ENCODE measurements at places on chromosomes 1 and 21. TPM values are rescaled to one million over a fixed set of nuclear protein-coding genes. Genes with fewer than 3 reads are reported as not detected.
A peak's percentile ranks its signal among the peaks of the same experiment; 100 is the strongest.

The ARHGEF10L gene
- 68.5 TPM for total RNA-seq

The GBP6 gene
- total RNA-seq, result 0.46 TPM

The CAPN2 gene
- 420 TPM for total RNA-seq

The TNFRSF4 gene
- total RNA-seq, result 10.5 TPM

DNA sequence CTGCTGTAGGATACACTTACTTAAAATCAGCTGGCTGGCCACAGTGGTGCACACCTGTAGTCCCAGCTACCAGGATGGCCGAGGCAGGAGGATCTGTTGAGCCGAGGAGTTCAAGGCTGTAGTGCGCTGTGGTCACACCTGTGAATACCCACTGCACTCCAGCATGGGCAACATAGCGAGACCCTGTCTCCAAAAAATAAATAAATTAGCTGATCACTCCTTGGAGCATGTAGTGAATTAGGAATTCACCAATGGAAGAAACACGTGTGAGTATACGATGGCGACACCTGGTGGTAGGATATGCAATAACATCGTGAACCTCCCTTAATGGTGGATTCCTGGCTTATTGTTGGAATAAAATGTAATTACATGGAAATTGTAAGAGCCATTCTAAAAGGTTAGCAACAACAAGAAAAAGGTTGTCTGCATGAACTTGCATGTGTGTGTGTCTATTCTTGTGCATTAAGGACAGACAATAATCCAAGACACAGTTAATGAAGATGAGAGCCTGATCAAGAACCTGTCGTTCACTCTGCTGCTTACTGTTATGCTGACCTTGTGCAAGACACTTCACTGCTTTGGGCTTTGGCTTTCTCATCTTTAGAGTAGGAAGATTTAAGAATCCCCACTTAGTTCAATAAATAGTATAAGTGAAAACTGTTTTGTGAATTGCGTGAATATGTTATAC lies 38.6 kb upstream of the COX20 start:
- peak; percentile 57 for DNase-seq

- DNase-seq, result no peak
Measured at GRCh38 chr1:9887070-9887469, 23.0 kb downstream of the CTNNBIP1 start.

GRCh38 chr1:86394416-86394815 lies 1.7 kb downstream of the ODF2L start:
- no peak for DNase-seq

- DNase-seq, result no peak
Measured at GRCh38 chr1:53335661-53336060, 7.8 kb upstream of the LRP8 start.

DNA sequence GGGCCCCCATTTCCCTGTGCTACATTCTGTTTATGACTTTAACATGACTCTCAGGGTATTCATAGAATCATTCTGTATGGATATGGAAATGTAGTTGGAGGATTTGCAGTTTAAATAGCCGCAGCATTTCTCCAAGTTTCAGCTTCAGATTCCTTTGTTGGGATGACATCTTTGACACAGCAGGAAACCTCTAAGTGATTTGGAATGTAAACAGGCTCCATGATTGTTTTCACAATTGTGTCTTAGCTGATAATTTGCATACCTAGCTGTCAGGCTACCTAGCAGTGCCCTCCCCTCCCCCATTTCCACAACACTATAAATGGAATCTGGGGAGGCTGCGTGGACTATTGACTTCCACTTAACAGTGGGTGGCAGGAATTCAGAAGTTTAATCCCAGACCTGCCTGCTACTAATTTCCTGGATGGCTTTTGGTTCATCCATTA lies 290.2 kb downstream of the HLX start:
- no peak for DNase-seq

GRCh38 chr21:44399151-44399954 lies 45.9 kb downstream of the TRPM2 start:
- peak; percentile 59 for DNase-seq

- DNase-seq, result no peak
Measured at GRCh38 chr1:215584389-215584788, 17.3 kb downstream of the KCTD3 start.

DNA sequence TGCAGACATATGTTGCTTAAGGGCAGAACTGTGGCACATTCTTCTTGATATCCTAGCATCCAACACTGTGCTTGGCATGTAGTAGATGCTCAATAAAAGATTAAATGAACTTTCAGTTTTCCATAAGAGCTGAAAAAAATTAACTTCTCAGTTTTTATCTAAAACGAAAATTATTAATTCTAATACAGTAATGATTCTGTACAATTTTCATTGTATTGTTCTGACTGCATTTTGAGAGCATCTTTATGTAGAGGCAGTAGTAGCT lies 46.6 kb downstream of the FGGY start:
- DNase-seq, result no peak

DNA sequence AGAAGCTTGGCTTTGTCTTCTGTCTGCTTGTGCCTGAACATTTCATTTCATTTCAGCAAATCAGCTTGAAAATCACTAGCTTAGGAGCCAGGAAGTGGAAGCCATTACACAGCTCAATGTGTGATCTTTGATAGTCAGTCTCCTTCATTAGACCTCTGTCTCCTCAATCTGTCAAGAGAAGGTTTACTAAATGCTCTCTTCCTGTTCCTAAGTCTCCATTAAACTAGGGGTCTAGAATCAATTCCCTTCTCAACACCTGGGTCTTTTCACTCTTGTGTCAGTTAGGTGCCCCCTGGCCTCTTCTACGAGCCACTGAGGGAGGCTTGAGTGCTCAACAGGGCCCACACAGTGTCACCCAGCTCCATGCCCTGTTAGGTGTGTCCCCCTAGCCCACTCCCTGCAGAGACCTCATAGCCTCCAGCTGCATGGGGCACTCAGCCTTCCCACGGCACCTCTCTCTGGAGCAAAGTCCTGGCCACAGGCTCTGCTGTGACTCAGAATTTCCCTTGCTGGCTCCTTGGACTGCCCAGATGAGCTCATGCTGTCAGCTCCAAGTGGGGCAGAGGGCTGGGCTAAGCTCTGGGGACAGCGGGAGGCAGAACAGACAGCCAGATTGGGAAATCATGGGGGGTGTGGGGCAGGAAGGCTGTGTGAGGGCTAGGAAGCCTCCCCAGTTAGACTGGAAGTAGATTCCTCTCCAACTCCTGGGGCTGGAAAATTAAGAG lies 115.7 kb upstream of the IPO9 start:
- DNase-seq, result no peak

- DNase-seq, result no peak
Measured at GRCh38 chr1:31467005-31467674, 54.1 kb downstream of the SERINC2 start.

DNA sequence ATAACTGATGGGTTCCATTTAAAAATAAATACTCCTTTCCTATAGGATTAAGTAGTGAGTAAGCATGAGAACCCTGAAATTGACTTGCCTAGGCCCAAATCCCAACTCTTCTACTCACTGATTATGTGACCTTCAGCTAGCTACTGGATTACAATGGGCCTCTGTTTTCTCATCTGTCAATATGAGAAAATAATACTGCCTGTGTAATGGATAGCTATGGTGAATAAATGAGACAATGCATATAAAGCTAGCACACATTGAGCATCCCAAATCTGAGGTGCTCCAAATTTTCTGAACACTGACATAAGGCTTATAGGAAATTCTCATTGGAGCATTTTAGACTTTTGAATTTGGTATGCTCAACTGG lies 5.3 kb upstream of the LRRC8C start:
- DNase-seq, result no peak

- DNase-seq, result no peak
Measured at GRCh38 chr1:41328001-41328615, 33.1 kb upstream of the FOXO6 start.

DNA sequence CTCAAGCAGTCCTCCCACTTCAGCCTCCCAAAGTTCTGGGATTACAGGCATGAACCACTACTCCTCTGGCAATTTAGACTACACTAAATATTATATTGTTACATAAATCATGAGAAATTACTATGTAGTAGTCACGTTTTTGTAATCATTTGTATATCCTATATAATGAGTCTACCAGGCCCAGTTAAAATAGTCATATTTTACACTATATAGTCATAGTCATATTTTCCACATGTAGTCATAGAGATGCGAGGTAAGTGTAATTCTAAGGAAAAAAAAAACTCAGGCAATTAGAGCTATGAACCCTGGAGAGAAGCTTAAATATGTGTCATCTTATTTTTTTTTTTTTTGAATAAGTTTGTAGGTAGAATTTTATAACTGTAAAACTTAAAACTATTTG lies 90.0 kb downstream of the FNBP1L start:
- no peak for DNase-seq

GRCh38 chr1:49016030-49016977 lies 239.6 kb upstream of the BEND5 start:
- no peak for DNase-seq

GRCh38 chr21:36145259-36145658 lies 10.4 kb downstream of the CBR3 start:
- DNase-seq, result no peak

DNA sequence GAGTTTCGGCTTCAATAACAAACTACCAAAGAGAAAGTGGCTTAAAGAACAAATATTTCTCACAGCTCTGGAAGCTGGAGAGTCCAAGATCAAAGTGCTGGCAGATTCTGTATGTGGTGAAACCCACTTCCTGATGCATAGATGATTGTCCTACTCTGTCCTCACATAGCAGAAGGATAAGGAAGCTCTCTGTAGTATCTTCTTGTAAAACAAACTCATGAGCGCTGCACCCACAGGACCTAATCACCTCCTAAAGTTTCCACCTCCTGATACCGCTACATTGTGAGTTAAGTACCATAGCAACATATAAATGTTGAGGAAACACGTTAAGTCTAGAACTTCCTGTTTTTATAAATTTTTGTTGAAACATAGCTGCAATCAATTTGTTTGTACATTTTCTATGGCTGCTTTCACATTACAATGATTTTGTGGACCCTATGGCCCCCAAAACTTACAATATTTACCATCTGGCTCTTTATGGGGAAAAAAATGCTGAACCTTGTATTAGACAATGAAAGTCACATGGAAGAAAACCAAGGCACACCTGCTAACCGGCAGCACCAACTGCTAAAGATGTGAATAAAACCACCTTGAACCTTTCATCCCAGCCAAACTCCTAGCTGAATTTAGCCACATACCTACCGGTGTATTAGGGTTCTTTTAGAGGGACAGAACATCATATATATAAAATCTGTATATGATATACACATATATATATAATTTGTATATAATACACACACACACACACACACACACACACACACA lies 1423.4 kb downstream of the NCAM2 start:
- DNase-seq, result no peak

DNA sequence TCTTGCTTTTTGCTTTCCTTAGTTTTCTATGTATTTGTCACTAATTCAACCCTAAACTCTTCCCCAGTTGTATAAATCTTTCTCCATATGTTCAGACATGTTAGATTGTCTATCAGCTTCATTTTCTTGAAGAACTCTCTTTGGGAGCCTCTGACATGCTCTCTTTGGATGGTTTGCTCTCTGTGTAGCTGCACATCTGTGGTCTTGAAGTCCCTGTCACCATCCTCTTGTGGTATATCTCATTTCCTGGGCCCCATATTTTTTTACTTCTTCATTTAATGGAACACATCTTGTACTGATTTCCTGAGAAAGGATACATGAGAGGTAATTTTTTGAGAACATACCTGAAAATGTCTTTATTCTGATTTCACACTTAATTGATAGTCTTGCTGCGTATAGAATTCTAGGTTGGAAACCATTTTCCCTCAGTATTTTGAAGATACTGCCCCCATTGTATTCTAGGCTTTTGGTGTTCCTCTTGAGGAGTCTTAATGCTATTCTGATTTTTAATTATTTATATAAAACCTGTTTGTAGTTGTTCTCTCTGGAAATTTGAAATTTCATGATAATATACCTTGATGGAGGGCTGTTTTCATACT lies 72.6 kb downstream of the ST3GAL3 start:
- DNase-seq, result no peak

DNA sequence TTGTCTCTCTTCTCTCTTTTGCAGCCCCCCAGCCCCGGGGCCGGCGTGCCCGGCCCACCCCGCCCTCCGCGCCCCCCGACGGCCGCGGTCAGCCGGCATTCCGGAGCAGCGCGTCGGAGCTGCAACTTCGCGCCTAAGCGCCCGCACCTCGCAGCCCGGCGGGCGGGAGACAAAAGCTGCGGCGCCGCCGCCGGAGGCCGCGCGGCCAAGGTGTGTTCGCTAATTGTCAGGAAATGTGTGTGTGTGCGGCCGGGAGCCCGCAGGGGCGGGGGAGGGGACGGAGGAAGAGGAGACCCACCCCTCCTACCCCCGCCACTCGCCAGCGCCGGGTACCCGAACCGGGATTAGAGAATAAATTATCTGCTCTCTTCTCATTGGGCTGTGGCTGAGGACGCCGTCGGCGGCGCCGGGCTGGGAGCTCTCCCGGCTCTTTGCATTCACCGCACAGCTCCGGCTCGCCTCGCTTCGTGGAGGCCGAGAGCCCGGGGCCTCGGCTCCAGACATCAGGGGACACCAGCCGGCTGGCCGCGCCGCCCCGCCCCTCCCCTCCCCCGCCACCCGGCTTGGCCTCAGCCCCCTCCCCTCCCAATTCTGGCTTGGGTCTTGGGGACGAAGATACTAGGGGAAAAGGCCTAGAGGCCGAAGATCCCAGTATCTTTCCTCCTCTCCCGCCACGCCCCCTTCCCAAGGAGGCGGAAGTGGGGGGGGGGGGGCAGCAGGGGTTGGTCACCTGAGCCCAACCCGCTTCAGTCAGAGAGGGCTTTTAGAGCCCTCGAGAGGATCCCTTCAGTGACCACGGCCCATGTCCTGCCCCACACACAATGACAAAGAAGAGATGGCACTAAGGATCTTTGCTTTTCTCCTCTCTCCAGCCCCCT lies 1.3 kb upstream of the BLACAT1 start:
- no peak for DNase-seq

DNA sequence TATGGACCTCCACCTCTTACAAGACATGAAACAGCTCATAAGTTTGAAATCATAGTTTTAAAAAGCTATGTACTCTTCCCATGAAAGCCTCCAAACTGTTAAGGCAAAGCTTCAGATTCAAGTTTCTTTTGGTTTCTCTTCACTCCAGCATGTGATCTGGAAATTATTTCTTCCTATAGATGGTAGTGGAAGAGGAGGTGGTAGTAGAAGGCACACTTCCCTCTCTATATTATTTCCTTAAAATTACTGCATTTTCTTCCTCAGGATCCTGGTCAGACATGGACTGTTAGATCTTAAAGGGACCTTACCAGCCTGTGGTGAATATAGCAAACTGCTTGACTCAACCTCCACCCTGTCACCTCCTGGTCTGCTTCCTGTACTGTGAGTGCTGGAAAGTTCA lies 31.9 kb downstream of the NHLH2 start:
- no peak for DNase-seq

DNA sequence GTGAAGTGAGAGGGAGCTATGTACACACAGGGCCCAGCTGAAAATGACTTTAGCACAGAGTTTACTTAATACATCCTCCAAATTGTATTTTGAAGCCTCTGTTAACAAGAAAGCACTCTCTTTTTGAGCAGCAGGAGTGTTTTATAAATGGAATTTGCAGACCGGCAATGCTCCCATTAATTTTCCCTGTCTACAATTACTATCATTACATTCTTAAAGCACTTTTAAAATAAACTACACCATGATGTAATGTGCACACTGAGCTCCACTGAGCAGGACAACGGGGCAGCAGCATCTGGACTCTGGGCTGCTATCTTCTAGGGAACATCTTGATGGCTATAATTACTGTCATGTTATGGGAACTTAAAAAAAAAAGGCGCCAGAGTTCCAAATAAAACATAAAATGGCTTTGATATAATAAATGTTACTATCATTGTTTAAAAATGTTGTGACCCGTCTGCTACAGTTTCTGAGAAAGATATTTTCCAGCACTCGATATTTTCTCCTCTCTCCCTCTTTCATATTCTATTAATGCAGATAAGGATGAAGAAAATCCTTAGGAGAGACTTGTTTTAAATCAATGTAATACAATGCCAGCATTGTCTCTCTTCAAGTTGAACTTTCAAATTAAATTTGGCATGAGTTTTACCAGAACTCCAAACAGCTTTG lies 150.9 kb downstream of the HLX start:
- no peak for DNase-seq
